ENCODE measurements at places on chromosomes 2 and 18. TPM values are rescaled to one million over a fixed set of nuclear protein-coding genes. Genes with fewer than 3 reads are reported as not detected.

- no peak for DNase-seq
These were observed 273.6 kb downstream of the PAX3 start for GRCh38 chr2:222024932-222025880.

DNA sequence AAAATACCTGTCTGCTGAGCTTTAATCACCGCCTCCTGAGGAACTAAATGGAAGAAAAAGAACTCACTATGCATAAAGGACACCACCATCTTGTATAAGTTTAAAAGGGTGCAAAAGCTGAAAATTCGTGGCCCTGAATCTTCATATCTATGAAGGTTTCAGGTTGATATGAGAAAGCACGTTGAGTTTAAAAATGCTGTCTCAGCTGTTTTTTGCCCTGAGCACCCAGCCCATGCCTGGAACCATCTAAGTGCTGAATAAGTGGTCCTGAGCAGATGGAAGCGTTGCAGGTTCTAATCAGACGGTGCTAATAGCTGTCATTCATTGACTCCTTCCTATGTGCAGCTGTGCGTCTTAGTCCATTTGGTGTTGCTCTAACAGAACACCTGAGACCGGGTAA lies 467.4 kb downstream of the EIPR1 start:
- DNase-seq, result no peak

DNA sequence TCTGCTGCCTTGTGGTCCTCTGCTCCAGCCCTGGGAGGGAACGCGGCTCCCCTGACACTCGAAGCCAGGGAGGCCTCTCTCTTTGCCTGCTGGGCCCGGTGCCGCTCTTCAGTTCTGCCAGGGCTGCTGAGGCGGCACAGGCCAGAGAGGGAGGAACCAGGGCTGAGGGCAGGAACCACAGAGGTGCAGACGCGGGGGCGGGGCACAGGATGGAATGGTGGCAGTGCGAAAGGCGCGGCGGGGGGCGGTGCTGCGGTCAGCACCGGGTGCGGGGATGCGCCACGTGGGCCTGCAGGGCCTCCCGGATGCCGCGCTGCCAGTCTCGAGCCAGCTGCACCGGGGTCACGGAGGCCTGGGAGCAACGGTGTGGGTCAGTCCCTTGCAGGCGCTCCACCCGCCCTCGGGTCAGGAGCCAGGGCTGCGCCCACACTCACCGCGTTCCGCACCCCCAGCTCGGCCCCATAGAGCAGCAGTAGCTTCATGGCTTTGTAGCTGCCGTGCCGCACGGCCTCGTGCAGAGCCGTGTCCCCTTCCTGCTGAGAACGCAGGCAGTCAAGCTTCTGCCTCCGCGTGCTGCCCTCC lies 4.4 kb downstream of the ANKRD23 start:
- DNase-seq, result peak; percentile 73

DNA sequence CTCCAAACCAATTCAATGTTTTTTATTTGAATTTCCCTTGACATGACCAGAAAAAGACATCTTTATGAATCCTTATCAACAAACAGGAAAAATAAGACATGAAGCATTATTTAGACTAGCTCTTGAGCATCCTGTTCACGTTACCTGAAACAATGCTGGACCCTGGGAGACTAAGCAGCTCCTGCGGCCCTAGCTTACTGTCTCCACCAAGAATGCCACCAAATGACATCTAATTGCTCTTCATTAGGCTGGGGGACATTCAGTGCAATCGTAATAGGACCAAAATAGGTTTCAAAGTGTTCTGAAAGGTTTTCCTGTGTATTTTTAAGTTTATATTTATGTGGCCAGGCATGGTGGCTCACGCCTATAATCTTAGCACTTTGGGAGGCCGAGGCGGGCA lies 25.5 kb downstream of the NFE2L2 start:
- DNase-seq, result no peak

GRCh38 chr2:59604123-59604522 lies 949.3 kb downstream of the BCL11A start:
- no peak for DNase-seq

GRCh38 chr2:80246534-80246933 lies 58.0 kb downstream of the LRRTM1 start:
- DNase-seq, result no peak

- no peak for DNase-seq
These were observed 905 bp upstream of the RPS7 start for GRCh38 chr2:3574155-3574554.

GRCh38 chr2:18435426-18436037 lies 124.9 kb downstream of the RDH14 start:
- no peak for DNase-seq

DNA sequence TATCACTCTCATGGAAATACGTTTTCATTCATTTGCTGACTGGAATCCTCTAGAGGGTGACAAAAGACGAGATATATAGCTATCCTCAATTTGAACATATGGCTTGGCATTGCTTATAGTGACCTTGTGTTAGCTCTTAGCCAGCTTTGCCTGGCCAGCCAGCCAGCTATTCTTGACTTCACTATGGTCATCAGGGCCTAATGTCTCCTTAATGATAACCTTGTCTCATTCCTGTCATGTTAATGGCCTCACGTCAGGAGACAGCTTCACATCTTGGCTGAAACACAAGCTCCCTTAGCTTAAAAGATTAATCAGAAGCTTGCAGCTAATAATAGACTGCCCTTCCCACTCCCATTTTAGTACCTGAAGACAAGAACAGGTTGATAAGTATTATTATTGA lies 1517.5 kb upstream of the PIK3C3 start:
- DNase-seq, result peak; percentile 42

GRCh38 chr2:36449213-36449612 lies 93.6 kb downstream of the CRIM1 start:
- DNase-seq, result no peak

- no peak for DNase-seq
These were observed 100.2 kb downstream of the AGAP1 start for GRCh38 chr2:235594041-235594440.

GRCh38 chr2:122927197-122927596 lies 1097.9 kb upstream of the CNTNAP5 start:
- no peak for DNase-seq

DNA sequence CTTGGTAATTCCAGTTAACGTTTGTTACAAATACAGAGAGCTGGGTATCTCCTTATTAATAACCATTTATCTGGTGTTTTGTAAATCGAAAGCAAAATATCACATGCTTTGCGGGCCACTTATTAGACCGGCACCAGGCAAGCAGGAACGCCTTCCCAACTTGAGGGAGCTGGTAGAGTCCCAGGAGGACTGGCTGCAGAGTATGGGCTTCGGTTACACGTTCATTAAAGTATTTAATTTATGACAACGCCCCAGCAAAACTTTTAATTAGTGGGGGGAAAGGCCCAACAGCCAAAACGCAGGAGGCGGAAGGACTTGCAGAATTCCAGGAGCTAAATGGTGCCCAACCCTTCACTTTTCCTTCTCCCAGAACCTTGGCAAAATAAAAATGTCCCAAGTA lies 3.7 kb downstream of the SMAD7 start:
- DNase-seq, result no peak

GRCh38 chr2:231722721-231723307 lies 14.5 kb downstream of the PTMA start:
- DNase-seq, result no peak

- no peak for DNase-seq
These were observed 117.1 kb upstream of the MGAT5 start for GRCh38 chr2:134136731-134137130.

DNA sequence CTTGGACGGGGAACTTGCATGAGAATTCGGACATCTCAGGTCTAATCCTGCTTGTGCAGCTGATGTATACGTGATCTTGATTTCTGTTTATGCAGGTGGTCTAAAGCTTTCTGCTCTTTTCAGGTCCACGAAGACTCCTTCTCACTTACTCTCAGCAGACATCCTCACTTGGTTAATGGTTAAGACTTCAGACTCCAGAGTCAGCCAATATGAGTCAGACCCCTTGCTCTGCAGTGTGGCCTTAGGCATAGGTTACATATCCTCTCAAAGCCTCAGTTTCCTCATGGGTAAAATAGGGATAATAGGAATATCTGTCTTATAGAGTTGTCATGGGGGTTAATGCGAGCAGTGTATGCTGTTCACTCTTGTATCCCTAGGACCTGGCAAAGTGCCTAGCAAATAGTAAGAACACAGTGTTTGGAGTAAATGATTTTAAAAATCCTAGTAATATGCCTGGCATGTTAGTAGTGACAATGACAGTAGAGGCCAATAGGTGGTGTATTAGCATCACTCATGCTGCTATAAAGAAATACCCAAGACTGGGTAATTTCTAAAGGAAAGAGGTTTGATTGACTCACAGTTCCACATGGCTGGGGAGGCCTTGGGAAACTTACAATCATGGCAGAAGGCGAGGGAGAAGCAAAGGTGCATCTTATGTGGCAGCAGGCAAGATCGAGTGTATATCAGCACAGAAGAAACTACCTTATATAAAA lies 42.3 kb downstream of the XRCC5 start:
- DNase-seq, result no peak

DNA sequence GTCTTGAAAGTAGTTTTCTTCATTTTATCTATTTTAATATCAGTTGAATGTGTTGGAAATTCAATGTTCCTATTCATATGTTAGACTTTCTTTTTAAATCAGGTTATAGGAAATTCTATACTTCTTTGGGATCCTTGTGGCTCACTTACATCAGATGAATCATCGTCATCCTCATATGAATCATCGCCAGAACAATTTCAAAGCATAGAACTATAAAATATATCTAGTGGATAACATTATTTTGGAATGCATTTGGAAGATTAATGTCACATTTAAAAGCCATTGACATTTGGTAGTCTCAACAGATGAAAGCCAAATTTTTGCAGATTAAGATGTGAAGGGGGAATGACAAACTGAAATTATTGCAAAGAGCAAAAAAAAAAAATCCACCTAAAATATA lies 94.1 kb downstream of the FAM161A start:
- no peak for DNase-seq

Gene CRYBA2
- total RNA-seq, result not detected

Gene RNF152
- 11.4 TPM for total RNA-seq

Gene HOXD13
- total RNA-seq, result not detected

Gene SCG2
- not detected for total RNA-seq

Gene RIT2
- total RNA-seq, result not detected

Gene ZNF236
- 11.7 TPM for total RNA-seq
